ENCODE measurements at places on chromosomes 2 and 18. TPM values are rescaled to one million over a fixed set of nuclear protein-coding genes. Genes with fewer than 3 reads are reported as not detected.

CGREF1 gene
- 3.8 TPM for polyA plus RNA-seq

TUBA4A gene
- 156 TPM for polyA plus RNA-seq

DNA sequence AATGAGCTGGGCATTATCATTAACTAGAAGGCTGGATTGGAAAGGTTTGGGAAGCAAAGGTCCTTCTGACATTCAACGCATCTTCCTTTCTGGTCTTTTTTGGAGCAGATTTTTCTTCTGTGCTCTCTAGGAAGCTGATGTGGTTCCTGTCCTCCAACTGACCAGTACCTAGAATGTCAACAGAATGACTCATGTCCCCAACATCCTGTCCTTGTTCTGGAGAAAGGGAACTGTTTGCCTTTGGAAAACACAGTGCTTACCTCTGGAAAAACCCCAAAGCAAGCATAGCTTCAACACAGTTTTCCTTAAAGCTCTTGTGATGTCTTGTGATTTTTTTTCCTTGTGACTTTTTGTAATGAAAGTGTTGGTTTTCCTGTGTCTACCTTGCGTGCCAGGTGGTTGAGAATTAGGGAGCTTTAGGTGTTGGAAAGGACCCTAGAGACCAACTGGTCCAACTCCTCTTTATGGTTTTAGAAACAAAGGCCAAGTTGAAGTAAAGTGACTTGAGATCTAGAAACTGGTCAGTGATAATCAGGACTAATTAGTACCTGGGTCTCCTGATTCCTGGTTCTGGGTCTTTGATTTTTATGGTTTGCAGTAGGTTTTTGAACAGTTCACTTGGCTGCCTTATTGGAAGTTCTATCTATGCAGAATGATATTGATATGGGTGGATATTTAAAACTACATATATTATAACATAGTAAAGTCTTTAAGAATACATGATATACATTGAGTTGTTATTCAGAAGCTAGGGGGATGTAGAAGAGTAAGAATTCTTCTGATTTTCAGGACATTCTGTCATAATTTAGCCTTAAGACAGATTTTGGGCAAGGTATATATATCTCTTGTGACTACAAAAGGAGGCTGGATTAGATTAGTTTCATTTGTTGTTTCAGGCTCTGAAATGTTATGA lies 70.5 kb downstream of the FMNL2 start:
- peaks cover 16% of the 10 kb centered on the region for H3K4me1 ChIP-seq
- no peak for DNase-seq
- no peak overlapping the region for H3K4me3 ChIP-seq
- H3K27me3 ChIP-seq: no peaks in the 10 kb centered on the region
- H3K36me3 ChIP-seq: no peaks in the 10 kb centered on the region

- H3K27me3 ChIP-seq: no peaks in the 10 kb centered on the region
- H3K4me3 ChIP-seq: no peak overlapping the region
- DNase-seq: no peak
- H3K4me1 ChIP-seq: no peaks in the 10 kb centered on the region
Measured at GRCh38 chr2:240946046-240946445, 39.9 kb downstream of the CROCC2 start.

GRCh38 chr2:25229279-25230197 lies 61.2 kb upstream of the POMC start:
- no peak overlapping the region for H3K27ac ChIP-seq
- no peaks in the 10 kb centered on the region for H3K27me3 ChIP-seq
- peaks cover 2% of the 10 kb centered on the region for H3K36me3 ChIP-seq
- DNase-seq: no peak
- peaks cover 4% of the 10 kb centered on the region for H3K4me1 ChIP-seq

- DNase-seq: no peak
- H3K4me1 ChIP-seq: no peaks in the 10 kb centered on the region
- H3K4me3 ChIP-seq: no peak overlapping the region
- H3K27ac ChIP-seq: no peak overlapping the region
Measured at GRCh38 chr2:189393440-189394111, 47.7 kb upstream of the WDR75 start.

DNA sequence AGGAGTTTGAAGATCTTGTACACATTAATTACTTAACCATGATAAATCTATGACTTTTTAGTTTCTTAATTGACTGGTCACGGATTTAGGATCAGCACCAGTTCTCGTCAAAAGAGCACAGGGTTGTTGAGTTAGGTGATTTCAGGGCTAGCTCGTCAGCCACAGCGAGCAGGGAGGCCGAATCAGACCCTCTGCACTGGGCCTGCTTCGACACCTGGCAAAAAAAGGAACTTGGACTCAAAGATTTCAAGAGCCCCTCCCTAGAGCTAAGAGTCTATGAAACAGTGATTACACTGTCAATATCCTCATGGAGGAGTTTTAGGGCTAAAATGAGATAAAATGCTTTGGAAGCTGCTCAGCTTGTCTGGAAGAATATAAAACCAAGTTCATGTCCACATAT lies 4.6 kb upstream of the SERTAD2 start:
- H3K27me3 ChIP-seq: no peaks in the 10 kb centered on the region
- no peaks in the 10 kb centered on the region for H3K36me3 ChIP-seq
- H3K4me1 ChIP-seq: peaks cover 3% of the 10 kb centered on the region
- no peak for DNase-seq
- no peak overlapping the region for H3K4me3 ChIP-seq
- H3K27ac ChIP-seq: no peak overlapping the region

DNA sequence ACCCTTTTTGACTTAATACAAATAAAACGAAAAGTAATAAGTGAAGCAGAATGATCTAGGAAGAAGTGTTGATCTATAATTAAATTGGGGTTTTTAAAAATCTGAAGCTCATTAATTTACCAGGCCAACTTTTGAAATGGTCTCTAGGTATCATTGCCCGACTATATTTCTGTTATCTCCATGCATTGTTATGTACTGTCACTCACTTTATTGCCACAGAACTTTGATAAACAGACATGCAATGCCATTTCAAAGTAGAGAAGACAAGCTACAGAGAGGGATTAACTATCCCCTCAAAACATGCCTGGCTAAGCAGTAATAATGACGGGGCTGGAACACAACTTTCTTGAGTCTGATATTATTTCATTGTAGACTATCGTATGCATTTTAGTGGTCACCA lies 147.6 kb upstream of the ITGA4 start:
- no peaks in the 10 kb centered on the region for H3K36me3 ChIP-seq
- no peak overlapping the region for H3K27ac ChIP-seq
- DNase-seq: no peak
- no peaks in the 10 kb centered on the region for H3K27me3 ChIP-seq
- H3K4me1 ChIP-seq: no peaks in the 10 kb centered on the region

- no peak overlapping the region for H3K4me3 ChIP-seq
- H3K27ac ChIP-seq: no peak overlapping the region
- DNase-seq: peak; percentile 49
- no peaks in the 10 kb centered on the region for H3K4me1 ChIP-seq
Measured at GRCh38 chr18:57428221-57429150, 6.7 kb upstream of the ONECUT2 start.

GRCh38 chr2:66433945-66434678 lies 813 bp upstream of the MEIS1 start:
- H3K4me3 ChIP-seq: peak overlapping the region; percentile 97
- no peaks in the 10 kb centered on the region for H3K4me1 ChIP-seq
- peak overlapping the region; percentile 91 for H3K27ac ChIP-seq
- peak; percentile 87 for DNase-seq
- H3K36me3 ChIP-seq: peaks cover 2% of the 10 kb centered on the region
- no peaks in the 10 kb centered on the region for H3K27me3 ChIP-seq

DNA sequence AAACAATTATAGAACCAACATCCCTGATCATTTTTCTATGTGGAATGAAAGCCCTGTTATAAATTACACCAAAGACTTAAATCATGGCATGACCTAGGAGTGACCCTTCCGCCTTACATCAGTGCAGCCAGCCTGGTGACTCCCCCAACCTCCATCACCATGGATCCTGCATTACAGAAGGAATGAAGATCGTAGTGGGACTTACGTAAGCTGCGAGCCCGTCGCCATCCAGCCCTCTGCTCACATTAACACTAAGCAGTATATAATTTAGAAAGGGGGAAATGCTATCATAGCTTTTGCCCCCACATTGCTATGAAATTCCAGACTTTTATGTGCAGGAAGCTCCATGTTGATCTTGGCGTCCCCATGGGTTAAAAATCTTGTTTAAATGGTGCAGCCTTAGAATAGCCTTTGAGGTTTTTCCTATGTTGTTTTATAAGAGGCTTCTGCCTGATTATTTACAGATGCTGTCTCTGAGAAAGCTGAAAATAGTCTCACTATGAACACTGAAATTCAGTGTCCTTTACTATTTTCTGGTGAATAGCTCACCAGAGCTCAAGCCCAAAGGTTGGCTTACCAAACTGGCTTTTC lies 76.3 kb downstream of the COLEC12 start:
- H3K27me3 ChIP-seq: no peaks in the 10 kb centered on the region
- H3K4me3 ChIP-seq: no peak overlapping the region
- no peak overlapping the region for H3K27ac ChIP-seq

GRCh38 chr2:173760553-173760952 lies 204.6 kb downstream of the SP3 start:
- H3K27me3 ChIP-seq: no peaks in the 10 kb centered on the region
- no peak overlapping the region for H3K27ac ChIP-seq
- no peak overlapping the region for H3K4me3 ChIP-seq
- H3K4me1 ChIP-seq: no peaks in the 10 kb centered on the region

DNA sequence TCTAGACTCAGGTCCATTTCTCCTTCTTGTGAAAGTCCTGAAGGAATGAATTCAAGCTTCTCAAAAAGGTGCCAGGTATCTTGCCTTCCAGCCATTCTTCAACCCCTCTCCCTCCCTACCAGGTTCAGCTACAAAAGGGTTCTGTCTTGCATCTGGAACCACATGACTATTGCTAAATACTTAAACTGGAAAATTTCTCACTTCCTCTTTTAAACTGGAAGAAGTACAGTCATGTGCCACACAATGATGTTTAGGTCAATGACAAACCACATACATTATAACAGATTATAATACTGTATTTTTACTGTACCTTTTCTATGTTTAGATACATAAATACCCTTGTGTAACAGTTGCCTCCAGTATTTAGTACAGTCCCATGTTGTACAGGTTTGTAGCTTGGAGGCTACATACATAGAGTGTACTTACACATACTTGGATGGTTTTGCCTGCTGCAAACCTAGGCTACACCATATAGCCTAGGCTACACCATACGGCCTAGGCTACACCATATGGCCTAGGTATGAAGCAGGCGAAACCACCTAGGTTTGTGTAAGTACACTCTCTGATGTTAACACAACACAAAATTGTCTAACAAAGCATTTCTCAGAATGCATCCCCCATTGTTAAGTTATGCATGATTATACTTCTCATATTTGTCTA lies 142.0 kb upstream of the DNMT3A start:
- no peak overlapping the region for H3K4me3 ChIP-seq
- H3K4me1 ChIP-seq: no peaks in the 10 kb centered on the region
- no peaks in the 10 kb centered on the region for H3K36me3 ChIP-seq
- no peaks in the 10 kb centered on the region for H3K27me3 ChIP-seq
- DNase-seq: no peak
